ENCODE measurements at places on chromosomes 7 and 10. TPM values are rescaled to one million over a fixed set of nuclear protein-coding genes. Genes with fewer than 3 reads are reported as not detected.

DNA sequence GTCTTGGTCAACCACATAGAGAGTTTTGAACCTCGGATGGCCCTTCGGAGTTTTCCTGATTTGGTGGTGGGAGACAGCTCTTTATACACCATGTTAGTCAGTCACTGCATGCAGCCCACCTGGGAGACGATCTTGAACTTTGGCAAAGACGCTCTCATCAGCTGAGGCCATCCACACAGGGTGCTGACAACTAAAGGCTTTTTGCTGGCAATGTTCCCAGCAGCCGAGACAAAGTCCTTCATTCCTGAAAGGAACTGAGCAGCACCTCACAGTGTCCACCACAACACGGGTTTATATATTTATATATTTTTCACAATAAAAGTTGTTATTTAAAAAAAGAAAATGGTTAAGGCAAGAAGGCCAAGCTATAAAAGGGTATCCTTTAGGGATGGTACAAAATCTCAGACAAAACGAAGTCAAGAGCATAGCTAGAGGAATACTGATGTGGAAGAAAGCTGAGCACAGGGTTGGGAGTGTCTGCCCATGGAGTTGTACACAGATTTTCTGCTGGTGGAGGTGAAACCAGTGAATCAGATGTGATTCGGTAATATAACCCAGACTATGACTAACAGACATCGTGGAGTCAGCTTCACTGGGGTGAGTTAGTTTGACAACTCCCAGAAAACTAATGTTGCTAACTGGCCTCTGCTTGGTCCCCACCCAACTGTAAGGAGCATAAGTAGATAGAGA, 27.4 kb upstream of the CAPZA2 start:
- H3K27me3 ChIP-seq, result no peaks in the 10 kb centered on the region
- no peak overlapping the region for H3K27ac ChIP-seq
- no peaks in the 10 kb centered on the region for H3K36me3 ChIP-seq
- no peak for DNase-seq
- H3K4me3 ChIP-seq, result no peak overlapping the region

- peaks cover 17% of the 10 kb centered on the region for H3K36me3 ChIP-seq
- H3K27me3 ChIP-seq, result no peaks in the 10 kb centered on the region
- peak; percentile 1 for DNase-seq
- H3K4me3 ChIP-seq, result peak overlapping the region; percentile 83
These were observed 755 bp downstream of the TOMM7 start for GRCh38 chr7:22821702-22822485.

GRCh38 chr7:115630049-115630448, 400.5 kb downstream of the TFEC start:
- no peak overlapping the region for H3K27ac ChIP-seq
- no peaks in the 10 kb centered on the region for H3K27me3 ChIP-seq
- H3K4me1 ChIP-seq, result no peaks in the 10 kb centered on the region

DNA sequence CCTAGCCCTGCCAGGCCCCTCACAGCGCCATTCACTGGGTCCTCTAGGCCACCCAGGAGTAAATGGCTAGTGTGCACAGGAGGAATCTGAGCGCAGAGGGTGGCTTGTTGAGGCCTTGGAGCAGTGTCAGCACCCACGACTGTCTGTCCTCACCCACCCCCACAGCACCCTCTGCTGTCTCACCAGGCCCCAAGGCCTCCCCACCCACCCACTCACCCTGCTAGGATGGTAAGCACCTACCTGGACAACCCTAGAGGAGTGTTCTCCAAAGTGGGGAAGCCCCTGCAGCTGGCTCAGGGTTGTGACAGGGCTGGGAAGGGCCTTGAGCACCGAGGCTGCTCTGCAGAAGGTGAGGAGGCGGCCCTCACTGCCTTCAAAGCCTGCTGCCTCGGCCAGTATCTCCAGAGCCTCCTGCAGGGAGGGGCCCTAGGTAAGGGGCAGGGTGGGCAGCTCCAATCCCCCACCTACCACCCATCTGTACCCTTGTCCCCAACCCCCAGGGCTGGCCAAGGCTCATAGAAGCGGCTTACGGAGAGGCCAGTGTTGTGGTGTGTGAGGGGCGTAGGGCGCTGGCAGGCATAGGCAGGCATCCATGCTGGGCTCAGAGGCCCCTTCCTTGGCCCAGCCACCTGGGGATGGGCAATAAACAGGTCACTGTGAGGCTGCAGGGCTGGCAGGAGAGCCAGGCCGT, 2.9 kb downstream of the POLM start:
- peaks cover 16% of the 10 kb centered on the region for H3K4me1 ChIP-seq
- H3K27me3 ChIP-seq, result no peaks in the 10 kb centered on the region
- H3K36me3 ChIP-seq, result peaks cover 15% of the 10 kb centered on the region
- no peak overlapping the region for H3K4me3 ChIP-seq
- DNase-seq, result no peak

GRCh38 chr10:6907877-6908530, 327.9 kb upstream of the PRKCQ start:
- no peaks in the 10 kb centered on the region for H3K4me1 ChIP-seq
- no peak overlapping the region for H3K27ac ChIP-seq
- H3K27me3 ChIP-seq, result no peaks in the 10 kb centered on the region
- no peak for DNase-seq
- H3K4me3 ChIP-seq, result no peak overlapping the region

- no peaks in the 10 kb centered on the region for H3K36me3 ChIP-seq
- no peak for DNase-seq
- H3K27ac ChIP-seq, result no peak overlapping the region
- no peaks in the 10 kb centered on the region for H3K4me1 ChIP-seq
- no peaks in the 10 kb centered on the region for H3K27me3 ChIP-seq
These were observed 31.5 kb downstream of the EGFR start for GRCh38 chr7:55050281-55050680.

GRCh38 chr10:18179891-18180290, 39.7 kb downstream of the CACNB2 start:
- H3K36me3 ChIP-seq, result no peaks in the 10 kb centered on the region
- H3K27me3 ChIP-seq, result no peaks in the 10 kb centered on the region
- no peak overlapping the region for H3K4me3 ChIP-seq
- no peak for DNase-seq

- H3K27me3 ChIP-seq, result no peaks in the 10 kb centered on the region
- no peaks in the 10 kb centered on the region for H3K4me1 ChIP-seq
- no peaks in the 10 kb centered on the region for H3K36me3 ChIP-seq
- no peak for DNase-seq
- no peak overlapping the region for H3K4me3 ChIP-seq
These were observed 807.7 kb upstream of the ZWINT start for GRCh38 chr10:57168611-57169240.

DNA sequence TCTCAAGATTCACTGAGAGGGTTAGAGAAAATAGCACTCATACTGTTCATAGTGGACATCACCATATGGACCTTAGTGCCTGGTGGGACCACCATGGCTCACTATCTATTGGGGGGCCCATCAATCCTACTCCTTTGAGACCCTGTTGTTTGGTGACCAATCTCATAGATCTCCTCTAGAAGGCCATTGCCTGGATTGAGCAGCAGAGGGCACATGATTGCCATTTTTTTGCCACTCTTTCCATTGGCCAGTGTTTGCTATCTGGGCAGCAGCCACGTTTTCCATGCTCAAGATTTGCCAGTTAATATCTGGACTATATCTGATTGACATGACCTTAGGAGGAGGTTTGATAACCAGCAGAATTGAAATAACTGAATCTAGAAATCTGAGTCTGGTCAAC, 244.5 kb downstream of the ITGB1 start:
- H3K27me3 ChIP-seq, result no peaks in the 10 kb centered on the region
- H3K4me3 ChIP-seq, result no peak overlapping the region
- H3K4me1 ChIP-seq, result no peaks in the 10 kb centered on the region

DNA sequence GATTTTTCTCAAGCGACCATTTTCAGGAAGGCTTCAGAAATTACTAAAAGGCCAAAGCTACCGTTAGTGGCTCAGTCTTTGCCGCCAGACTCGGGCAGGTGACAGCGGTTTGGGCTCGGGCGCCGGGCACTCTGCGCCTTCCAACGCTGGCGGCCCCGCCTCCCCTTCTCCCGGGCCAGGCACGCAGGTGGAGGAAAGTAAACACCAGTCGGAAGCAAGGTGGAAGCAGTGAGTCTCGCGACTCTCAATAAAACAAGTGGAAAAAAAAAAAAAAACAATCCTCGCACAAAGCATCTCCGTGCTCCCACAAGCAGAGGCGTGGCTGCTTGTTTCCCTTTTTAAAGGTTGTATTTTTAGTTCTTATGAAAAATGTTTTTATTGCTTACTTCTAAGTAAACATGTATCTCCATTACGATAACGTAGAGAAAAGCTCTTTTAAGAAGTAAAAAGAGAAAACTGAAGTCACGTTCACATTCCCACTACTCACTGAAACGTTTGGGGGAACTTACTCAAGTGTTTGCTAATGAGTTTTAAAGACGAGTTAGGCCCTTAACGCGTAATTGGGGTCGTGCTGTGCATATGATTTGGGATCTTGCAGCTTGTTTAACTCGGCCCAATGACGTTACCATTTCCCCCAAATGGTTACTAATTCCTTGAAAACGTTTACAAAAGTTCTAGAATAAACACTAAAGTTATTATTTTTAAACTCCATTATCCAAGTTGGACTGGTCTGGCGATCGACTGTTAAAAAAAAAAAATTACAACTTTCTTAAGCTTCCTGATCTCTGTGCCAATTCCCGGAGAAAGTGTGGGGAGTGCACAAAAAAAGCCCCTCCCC, 864 bp downstream of the CDCA7L start:
- H3K27ac ChIP-seq, result peak overlapping the region; percentile 56
- no peaks in the 10 kb centered on the region for H3K27me3 ChIP-seq
- H3K4me1 ChIP-seq, result no peaks in the 10 kb centered on the region
- no peaks in the 10 kb centered on the region for H3K36me3 ChIP-seq
- DNase-seq, result peak; percentile 66
- peak overlapping the region; percentile 57 for H3K4me3 ChIP-seq

GRCh38 chr10:126496771-126497545, 108.7 kb upstream of the ADAM12 start:
- H3K4me1 ChIP-seq, result no peaks in the 10 kb centered on the region
- no peak overlapping the region for H3K27ac ChIP-seq
- no peak overlapping the region for H3K4me3 ChIP-seq
- H3K36me3 ChIP-seq, result no peaks in the 10 kb centered on the region

DNA sequence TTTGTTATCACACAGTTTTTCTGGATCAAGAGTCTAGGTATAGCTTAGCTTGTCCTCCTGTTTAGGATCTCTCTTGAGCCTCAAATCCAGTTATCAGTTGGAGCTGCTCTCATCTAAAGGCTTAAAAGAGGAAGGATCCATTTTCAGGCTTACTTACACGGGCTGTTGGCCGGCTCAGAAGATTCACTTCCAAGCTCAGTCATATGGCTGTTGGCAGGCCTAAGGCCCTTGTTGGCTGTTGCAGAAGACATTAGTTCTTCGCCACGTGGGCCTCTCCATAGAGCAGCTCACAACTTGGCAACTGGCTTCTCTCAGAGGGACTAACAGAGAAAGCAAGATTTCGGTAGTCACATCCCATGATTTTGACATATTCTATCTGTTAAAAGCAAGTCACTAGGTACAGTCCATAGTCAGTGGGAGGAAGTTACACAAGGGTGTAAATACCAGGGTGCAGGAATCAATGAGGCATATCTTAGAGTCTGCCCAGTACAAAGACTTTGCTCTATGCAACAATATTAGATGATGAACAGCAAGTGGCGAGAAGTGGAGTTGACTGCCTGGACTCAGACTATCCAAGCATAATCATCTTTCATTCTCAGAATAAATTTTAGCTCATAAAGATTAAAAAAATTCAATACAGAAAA, 280.1 kb upstream of the MBL2 start:
- no peaks in the 10 kb centered on the region for H3K27me3 ChIP-seq
- DNase-seq, result no peak
- no peaks in the 10 kb centered on the region for H3K36me3 ChIP-seq
- H3K4me1 ChIP-seq, result no peaks in the 10 kb centered on the region

DNA sequence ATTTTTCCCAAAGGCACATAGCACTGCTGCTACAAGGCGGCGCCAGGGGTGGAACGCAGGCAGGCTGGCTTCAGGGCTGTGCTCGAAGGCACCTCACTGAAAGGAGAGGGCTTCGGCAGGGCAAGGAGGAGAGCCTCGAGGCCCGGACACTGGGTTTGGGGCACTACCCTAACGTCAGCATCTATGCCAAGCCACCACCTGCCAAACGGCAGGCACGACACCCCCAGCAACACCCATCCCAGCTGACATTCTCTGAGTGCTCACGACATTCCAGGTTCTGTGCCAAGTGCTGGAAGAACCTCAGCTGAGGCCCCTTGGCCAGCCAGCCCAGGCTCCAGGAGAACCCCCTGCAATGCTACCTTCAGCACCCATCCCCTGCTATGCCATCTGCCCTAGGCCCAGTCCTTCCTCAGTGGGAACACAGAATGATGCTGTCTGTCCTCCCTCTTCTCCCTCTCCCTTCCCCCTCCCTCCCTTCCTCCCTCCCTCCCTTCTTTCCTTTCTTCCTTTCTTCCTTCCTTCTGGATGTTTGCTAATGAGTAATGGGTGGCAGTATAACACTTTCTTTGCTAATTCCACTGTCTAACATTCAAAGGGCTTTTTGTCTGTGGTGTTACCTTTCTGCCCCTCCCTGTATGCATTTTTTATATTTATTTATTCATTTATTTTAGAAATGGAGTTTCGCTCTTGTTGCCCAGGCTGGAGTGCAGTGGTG, 24.3 kb downstream of the ZCCHC24 start:
- H3K36me3 ChIP-seq, result no peaks in the 10 kb centered on the region
- DNase-seq, result no peak
- H3K27me3 ChIP-seq, result no peaks in the 10 kb centered on the region
- H3K4me3 ChIP-seq, result no peak overlapping the region
- no peak overlapping the region for H3K27ac ChIP-seq
- no peaks in the 10 kb centered on the region for H3K4me1 ChIP-seq

- peaks cover 3% of the 10 kb centered on the region for H3K4me1 ChIP-seq
- H3K4me3 ChIP-seq, result no peak overlapping the region
- H3K36me3 ChIP-seq, result no peaks in the 10 kb centered on the region
- no peak for DNase-seq
- H3K27me3 ChIP-seq, result no peaks in the 10 kb centered on the region
These were observed 52.8 kb upstream of the ZPBP start for GRCh38 chr7:50145801-50146338.

DNA sequence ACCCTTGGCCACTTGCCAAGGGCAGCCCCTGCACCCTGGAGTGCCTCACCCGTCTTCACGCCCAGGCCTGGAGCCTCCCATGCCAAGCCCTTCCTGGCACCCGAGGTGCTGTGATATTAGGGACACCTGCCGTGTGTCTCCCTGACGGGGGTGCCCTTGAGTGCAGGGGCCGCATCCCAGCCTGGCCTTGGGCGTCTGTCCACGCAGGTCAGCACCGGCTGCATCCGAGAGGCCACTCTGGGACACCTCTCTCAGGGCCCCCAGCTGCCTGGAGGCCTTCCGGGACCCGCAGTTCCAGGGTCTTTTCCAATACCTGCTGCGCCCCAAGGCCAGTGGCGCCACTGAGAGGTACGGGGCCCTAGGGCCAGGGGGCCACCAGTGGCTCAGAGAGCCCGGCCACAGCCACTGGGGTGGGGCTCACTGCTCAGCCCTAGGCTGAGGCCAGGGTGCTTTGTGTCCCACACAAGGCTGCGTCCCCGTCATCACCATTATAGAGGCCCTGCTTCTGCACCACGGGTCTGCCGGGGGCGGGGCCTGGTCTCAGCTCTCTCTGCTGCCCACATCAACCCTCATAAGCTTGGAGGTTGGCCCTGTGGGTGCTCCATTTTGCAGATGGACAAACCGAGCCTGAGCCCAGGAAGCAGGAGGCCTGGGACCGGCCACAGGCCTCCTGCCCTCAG, 12.7 kb downstream of the AP5Z1 start:
- DNase-seq, result no peak
- no peaks in the 10 kb centered on the region for H3K27me3 ChIP-seq
- H3K27ac ChIP-seq, result no peak overlapping the region
- no peaks in the 10 kb centered on the region for H3K36me3 ChIP-seq
- no peaks in the 10 kb centered on the region for H3K4me1 ChIP-seq
- no peak overlapping the region for H3K4me3 ChIP-seq

Gene TAS2R4
- not detected for polyA plus RNA-seq

Gene VIPR2
- polyA plus RNA-seq, result not detected

Gene WIPF3
- polyA plus RNA-seq, result not detected

Gene TMEM236
- not detected for polyA plus RNA-seq

Gene FKBP6
- not detected for polyA plus RNA-seq

Gene KIAA1217
- not detected for polyA plus RNA-seq

Gene NXPH1
- polyA plus RNA-seq, result not detected

Gene SOSTDC1
- not detected for polyA plus RNA-seq

Gene CCDC146
- 3.3 TPM for polyA plus RNA-seq

Gene CHST12
- polyA plus RNA-seq, result 8.1 TPM
